Effector CD4-positive, alpha-beta T cell (primary cell): ENCODE measurements at places on chromosomes 1 and 21.

DNA sequence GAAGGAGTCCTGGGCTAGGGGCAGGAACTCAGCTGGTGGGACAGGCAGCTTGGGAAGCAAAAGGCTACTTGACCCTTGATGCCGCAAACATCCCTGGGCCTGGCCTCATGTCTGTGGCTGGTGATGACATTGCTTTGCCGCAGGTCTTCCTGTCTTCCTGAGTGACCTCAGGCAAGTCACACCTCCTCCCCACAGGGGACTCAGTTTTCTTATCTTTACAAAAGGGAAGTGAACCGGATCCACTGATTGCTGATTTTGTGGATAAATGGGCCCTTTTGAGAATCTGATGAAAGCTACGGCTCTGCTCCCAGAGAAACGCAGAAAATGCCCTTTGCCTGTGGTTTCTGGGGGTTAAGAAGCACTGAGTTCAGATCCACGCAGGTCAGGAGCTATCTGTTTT, 20.7 kb downstream of the PLOD1 start:
- DNase-seq: no peak

- no peak for DNase-seq
Observed at GRCh38 chr21:38637161-38637560, 138.9 kb upstream of the ERG start.

- DNase-seq: no peak
Observed at GRCh38 chr1:29527314-29528004, 291.1 kb downstream of the PTPRU start.

DNA sequence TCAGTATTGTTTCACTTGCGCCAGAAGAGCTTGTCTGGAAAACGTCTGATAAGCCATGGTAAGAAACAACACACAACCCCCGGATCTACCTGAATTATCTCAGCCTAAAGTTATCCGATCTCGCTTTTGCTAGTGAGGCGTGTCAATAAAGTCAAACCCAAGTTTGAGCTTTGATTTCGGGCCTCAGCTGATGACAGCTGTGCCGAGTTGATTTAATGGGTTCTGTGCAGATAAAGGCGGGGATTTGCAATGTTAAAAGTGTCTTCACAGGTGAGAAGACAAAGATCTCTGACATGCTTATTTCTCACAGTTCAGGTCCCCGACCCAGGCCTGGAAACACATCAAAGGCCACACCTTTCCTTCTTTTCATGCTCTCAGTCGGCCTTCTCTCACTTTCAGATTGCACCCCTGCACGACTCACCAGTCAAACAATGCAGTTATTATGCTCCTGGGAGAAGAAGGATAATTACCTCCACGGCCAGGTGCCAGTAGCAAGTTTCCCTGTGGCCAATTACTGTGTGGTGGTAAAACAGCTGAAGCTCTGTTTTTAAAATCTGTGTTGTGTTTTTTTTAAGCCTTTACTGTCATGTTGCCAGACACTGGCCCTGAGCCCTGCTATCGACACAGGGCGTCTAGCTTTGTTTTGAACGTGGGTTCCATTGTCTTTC, 245.3 kb upstream of the RUNX1 start:
- no peak for DNase-seq

DNA sequence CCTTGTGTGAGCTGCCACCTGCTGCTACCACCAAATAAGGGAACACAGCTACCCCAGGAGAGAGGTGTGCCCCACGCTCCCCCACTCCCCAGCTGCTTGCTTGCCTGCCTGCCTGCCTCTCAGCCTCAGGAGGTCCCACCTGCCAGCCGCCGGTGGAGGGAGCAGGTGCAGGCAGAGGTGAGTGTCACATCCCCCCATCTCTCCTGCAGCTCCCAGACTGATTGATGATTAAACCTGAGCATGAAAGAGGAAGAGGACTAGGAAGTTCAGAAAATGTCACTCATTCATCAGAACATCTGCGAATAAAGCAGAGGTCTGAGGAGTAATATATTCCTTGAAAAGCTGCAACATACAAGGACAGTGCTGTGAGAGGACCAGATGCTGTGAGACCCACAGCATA, 58.6 kb upstream of the HIVEP3 start:
- no peak for DNase-seq

- no peak for DNase-seq
Observed at GRCh38 chr1:20701847-20702246, 16.0 kb downstream of the KIF17 start.

- no peak for DNase-seq
Observed at GRCh38 chr1:14441302-14441741, 157.2 kb upstream of the KAZN start.

- DNase-seq: no peak
Observed at GRCh38 chr1:93746021-93746812, 64.6 kb upstream of the BCAR3 start.

- no peak for DNase-seq
Observed at GRCh38 chr1:46098027-46098712, 34.3 kb downstream of the PIK3R3 start.

DNA sequence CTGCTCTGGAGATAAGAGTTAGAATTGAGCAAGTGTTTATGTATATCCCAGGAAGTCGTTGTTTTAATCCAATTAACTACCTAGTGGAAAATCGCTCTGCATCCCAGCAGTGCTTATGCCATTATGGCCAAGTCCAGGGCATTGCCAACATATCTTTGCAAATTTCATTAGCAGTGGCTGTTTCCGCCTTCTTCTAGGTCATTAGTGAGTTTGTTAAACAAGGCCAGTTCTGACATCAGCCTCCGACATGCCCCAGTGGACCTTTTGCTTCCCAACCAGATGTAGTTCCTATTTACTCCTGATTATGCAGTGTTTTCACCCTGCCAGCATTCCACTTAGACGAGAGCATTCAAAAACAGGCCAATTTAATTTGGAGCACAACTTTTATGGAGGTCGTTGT, 106.8 kb upstream of the FAM78B start:
- DNase-seq: no peak

DNA sequence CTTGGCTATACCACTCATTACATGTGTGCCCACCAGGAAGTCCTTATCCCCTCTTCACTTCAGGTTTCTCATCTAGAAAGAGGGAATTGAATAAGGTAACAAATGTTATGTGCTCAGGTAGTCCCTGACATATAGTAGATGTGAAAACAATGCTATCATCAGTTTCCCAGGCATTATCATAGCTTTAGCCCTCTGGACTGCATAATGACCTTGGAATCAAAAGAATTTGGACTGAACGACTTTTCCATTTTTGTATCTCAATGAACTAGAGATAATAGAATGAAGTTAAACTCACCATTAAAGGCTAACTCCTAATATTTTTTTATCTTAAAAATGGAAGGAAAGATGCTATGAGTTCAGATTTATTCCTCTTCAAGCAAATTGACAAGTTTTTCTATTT, 304.1 kb upstream of the USP24 start:
- DNase-seq: no peak

GRCh38 chr1:166947398-166948043, 27.8 kb downstream of the ILDR2 start:
- DNase-seq: no peak

GRCh38 chr1:214349781-214350180, 68.8 kb downstream of the SMYD2 start:
- no peak for DNase-seq

DNA sequence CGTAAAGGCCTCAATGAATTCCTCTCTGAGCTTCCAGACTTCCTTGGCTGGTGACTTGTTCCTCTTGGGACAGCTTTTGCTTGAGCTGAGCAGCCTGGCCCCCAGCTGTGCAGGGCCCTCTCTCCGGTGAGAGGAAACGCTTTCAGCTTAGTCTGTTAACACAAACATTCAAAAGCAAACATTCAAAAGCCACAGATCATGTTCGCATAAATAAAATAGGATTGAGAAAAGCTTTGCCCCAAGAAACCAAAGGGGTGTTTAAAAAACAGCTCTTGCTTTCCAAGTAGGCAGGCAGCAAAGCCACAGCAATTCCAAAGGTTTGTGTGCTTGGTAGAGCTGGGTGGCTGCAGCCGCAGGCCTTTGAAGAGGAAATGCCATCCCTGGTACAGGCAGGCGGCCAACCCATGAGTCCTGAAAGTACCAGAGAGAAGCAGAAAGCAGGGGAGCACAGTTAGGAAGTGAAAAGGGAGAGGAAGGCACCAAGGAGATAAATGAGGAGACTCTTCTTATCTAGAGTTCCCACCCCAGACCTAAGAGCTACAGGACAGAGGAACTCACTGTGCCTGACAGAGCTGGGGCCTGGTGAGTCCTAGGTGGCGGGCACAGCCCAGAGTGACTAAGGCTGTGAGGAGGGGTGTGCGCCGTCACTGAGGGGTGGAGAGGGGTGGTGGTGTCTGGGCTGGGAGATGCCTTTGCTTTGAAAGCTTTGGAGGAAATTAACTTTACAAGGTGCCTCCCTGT, 48.4 kb downstream of the CCN1 start:
- DNase-seq: no peak

DNA sequence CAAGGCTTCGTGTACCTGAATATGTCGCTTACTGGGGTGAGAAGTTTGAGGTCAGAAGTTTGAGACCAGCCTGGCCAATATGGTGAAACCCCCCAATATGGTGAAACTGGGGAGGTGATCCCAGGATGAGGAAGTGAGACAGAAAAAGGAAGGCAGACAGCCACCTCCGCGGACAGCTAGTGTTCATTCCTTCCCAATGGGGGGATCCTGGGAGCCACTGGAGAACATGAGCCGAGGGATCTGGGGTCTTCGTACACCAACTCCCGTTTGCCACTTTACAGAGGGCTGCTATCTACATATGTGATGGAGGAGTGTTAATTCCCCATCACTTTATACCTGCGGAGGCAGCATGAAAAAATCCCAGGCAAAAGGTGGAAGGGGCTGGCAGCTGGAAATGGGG, 19.6 kb upstream of the IFFO2 start:
- DNase-seq: no peak
